Activated CD4-positive, alpha-beta T cell treated with anti-CD3 and anti-CD28 coated beads, Interleukin-2, amount 50 U/mL, for 24 hours (primary cell): ENCODE measurements at places on chromosomes 6 and 20.
A peak's percentile ranks its signal among the peaks of the same experiment; 100 is the strongest.

DNA sequence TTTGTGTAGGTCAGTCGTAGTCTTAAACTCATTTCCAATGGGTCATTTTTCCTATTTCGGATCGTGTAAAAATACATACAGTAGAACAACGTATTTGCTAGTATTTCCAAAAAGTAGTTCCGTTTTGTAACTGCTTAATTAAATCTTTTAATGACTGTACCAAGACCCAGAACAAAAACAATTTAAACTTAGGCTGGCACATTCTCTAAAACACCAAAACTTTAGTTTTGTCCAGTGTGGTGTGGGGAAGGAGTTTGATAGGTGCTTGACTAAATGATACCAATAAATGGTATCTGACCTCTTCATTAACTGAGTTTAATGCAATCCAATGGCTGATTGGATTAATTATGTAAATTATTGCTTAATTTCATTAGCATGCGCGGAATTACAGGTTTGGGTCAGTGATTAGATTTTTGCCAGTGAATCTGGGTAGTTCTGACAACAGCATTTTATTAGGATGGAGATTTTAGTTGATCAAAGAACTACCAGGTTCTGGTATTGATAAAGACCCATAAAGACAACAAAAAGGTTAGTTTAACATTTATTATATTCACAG lies 20.8 kb downstream of the OR2B2 start:
- no peak for DNase-seq

- no peak for DNase-seq
Measured at GRCh38 chr20:17756529-17756928, 56.8 kb downstream of the BANF2 start.

DNA sequence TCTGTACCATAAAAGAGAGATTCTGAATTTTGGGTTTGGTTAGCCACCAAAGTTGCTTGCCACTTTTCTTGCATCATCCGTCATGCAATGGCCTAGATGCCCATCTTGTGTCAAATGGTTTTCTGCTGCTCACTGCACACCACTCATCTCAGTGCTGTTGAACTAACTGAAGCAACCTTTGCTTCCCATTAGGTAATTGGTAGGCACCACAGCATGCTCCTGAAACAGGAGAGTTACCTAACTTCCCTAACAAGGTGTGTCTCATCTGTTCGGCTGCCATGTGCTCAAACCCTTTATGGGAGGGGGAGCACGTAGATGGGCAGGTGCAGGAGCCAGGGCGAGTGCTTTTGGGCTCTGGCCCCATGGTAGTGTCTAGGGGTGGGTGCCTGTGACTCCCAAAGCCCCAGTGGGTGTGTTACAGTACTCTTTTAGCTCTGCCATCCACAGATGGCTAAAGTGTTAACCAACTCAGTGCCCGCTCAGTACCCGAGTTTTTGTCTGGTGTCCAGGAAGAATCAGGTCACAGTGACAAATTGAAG lies 147.4 kb upstream of the SPACA1 start:
- no peak for DNase-seq

- DNase-seq, result no peak
Measured at GRCh38 chr6:41216616-41217015, 11.5 kb upstream of the TREML4 start.

DNA sequence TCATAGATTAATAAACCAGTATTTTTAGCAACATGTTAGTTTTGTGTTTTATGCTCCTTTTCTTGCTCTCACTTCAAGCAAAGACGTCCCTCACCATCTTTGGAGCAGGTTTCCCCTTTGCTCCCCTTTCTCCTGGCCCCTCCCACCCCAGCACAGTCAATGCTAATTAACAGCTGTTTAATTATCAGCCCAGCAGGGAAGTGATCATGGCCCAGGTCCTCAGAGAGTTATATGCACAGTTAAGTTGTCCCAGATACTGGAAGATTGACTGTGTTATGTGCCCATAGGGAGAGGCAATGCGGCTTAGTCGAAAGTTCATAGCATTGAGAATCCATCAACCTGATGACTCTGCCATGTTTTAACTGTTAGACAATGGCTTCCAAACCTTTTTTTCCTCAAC lies 123.5 kb downstream of the PCSK2 start:
- DNase-seq, result no peak

- DNase-seq, result peak; percentile 79
Measured at GRCh38 chr6:159104163-159104925, 59.6 kb upstream of the TAGAP start.

DNA sequence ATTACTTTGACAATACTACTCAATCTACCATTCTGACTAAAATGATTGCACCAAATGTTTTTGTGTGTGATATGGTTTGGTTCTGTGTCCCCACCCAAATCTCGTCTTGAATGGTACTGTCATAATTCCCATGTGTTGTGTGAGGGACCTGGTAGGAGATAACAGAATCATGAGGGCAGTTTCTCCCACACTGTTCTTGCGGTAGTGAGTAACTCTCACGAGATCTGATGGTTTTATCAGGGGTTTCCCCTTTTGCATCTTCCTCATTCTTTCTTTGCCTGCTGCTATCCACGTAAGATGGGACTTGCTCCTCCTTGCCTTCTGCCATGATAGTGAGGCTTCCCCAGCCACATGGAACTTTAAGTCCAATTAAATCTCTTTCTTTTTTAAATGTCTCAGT lies 20.8 kb downstream of the SYCP2 start:
- no peak for DNase-seq

- DNase-seq, result no peak
Measured at GRCh38 chr6:112321322-112321721, 25.8 kb upstream of the RFPL4B start.

- DNase-seq, result no peak
Measured at GRCh38 chr6:8177721-8178120, 75.4 kb upstream of the EEF1E1 start.

DNA sequence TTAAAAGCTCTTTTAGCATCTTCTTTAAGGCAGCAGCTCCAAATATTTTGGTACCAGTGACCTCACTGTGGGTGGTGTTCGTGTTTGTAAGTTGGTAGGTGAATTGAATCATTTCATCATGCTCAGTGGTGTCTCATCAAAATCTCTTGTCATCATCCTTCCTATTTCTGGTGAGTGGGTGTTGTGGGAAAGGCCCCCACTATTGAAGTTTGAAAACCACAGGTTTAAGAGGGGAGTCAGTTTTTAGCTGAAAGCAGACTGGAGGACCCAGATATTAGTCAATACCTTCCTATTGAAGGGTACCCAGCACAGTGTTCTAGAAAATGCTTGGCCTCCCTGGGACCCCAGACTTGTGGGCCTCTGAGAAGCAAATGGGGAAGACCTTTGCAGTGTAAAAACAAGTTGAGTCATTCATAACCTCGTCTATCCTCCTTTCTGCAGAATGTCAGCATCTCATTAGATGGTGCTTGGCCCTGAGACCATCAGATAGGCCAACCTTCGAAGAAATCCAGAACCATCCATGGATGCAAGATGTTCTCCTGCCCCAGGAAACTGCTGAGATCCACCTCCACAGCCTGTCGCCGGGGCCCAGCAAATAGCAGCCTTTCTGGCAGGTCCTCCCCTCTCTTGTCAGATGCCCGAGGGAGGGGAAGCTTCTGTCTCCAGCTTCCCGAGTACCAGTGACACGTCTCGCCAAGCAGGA lies 3.7 kb downstream of the PIM1 start:
- peak; percentile 44 for DNase-seq

DNA sequence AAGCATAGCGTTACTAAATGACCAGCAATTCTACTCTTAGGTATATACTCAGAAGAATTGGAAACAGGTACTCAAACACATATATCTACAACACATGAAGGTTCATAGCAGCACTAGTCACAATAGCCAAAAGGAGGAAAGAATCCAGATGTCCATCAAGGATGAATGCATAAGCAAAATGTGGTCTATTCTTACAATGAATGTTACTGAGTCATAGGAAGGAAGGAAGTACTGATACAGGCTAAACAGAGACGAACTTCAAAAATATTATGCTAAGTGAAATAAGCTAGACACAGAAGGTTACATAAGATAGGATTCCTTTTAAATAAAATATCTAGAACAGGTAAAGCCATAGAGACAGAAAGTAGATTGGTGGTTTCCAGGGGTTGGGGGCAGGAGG lies 93.5 kb downstream of the MAP3K7 start:
- DNase-seq, result no peak

- DNase-seq, result no peak
Measured at GRCh38 chr20:20317195-20317594, 50.7 kb upstream of the INSM1 start.

- DNase-seq, result no peak
Measured at GRCh38 chr20:63031251-63032014, 24.7 kb upstream of the BHLHE23 start.

GRCh38 chr6:108549741-108550140 lies 11.0 kb upstream of the FOXO3 start:
- no peak for DNase-seq

DNA sequence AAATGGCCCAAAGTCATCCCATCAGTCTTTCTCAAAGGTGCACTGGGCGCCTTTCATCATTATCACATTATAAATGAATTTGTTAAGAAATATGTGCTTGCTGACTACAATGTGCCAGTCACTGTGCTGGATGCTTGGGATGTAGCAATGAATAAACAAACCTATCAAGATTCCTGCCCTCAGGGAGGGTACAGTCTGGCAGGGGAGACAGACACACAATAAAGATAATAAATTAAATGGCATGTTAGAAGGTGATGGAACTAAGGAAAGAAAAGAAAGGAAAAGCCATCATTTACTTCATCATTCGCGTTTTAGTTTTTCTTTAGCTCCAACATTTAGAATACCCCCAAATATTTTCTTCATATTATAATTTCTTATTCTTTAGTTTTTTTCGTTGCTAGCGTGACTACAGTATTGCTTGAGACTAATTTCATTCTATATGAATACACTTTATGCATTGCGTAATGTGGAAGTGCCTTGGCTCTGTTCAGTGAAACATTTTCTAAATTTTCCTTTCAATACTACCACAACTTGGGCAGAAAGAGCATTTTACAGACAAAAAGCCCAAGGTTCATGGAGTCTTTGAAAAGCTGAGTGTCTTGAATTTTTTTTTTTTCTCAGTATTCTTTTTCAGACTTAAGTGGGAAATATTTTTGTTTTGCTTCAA lies 48.7 kb upstream of the CITED2 start:
- no peak for DNase-seq

GRCh38 chr6:107670792-107671199 lies 153.3 kb downstream of the SCML4 start:
- DNase-seq, result no peak

DNA sequence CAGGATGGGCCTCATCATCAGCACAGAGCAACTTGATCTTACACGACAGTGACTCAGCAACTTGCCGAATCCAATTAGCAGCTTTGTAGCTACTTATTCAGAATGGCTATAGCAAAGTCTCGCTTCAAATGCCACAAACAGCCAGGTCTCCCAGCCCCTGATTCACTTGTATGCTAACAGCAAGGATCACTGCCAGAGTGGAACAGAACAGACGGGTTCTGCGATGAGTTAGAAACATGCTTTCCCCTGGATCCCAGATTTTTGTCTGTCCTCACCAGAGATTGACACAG lies 254.4 kb downstream of the NRN1 start:
- DNase-seq, result no peak

DNA sequence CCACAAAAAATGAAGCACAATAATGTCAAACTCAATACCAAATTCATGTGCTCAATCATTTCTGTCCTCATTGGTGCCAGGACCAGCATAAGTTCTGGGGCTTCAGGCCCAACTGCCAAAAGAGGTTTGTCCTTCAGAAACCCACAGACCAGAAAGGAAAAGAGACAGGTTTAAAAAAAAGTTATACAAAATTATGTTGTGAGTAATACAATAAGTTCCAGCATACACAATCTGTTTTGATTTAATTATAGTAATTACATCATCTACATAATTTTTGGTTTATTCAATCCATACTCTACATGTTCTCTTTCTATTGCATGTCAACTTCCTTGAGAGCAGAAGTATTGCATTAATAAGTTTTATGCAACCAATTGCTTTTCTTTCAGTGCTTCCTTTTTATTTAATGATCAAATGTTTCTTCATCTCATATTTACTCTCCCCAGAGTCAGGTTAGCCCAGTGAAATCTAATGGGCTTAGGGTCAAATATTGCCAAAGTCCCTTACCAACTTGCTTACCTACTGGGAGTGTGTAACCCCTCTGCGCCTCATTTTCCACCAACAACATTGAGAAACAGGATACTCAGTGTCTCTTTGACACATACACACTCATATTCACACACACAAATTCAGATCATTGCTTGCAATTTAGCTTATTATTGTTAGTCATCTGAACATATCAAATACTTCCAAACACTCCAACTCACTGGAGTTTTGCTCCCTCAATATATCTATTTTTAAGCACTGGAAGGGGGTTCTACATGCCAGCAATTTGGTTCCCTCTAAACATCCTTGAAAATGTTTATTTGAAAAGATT lies 424.4 kb upstream of the MARCKS start:
- no peak for DNase-seq

- DNase-seq, result no peak
Measured at GRCh38 chr6:4344317-4344899, 209.0 kb upstream of the ECI2 start.

- DNase-seq, result no peak
Measured at GRCh38 chr6:38262609-38263008, 377.1 kb downstream of the BTBD9 start.

DNA sequence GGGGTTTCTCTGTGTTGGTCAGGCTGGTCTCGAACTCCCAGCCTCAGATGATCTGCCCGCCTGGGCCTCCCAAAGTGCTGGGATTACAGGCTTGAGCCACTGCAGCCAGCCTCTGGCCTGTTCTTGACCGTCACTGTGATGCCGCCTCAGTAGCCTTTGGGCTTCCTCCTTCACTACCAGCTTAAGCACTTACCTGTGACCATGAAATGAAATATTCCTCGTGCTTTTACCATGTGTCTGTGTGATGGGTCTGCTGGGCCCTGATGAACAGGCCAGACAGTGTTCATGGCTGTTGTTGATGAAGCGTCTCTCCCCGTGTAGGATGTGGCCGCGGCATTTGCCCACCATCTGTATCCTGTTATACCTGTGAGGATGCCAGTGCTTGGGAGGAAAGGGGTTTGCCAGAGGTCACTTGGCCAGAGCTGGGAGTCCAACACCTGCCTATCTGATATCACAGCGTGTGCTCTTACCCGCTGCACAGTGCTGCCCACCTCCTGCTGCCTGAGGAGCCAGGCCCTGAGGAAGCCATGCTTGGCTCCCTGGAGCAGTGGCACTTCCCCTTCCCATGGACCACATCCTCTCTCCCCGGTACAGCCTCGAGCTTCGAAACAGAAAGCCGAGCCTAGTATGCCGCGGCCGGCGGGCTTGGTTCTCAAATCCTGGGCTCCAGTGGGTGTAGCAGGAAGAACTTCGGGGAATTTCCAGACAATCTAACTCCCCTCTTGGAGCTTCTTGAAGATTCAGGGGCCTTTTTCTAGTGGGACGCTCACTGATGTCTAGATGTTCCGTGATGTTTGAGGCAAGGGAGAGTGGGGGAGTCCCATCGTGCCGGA lies 167.9 kb downstream of the ZDHHC14 start:
- no peak for DNase-seq
